Airway epithelial cell (primary cell): ENCODE measurements at places on chromosomes 6 and 20. TPM values are rescaled to one million over a fixed set of nuclear protein-coding genes. Genes with fewer than 3 reads are reported as not detected.

PCNA gene
- 166 and 198 TPM in 2 replicates for total RNA-seq

C20orf96 gene
- total RNA-seq = 0.19 and 1.4 TPM in 2 replicates

CPNE5 gene
- 0.05 and 0.07 TPM in 2 replicates for total RNA-seq

DDAH2 gene
- 28.1 and 43.2 TPM in 2 replicates for total RNA-seq

LBP gene
- total RNA-seq = not detected in 2 replicates

TTLL9 gene
- total RNA-seq = not detected in 2 replicates

SAYSD1 gene
- 8.3 and 9.7 TPM in 2 replicates for total RNA-seq

FILIP1 gene
- total RNA-seq = 0.07 TPM in 1 of 2 replicates, not detected in the other

BPI gene
- total RNA-seq = not detected in 2 replicates

CD109 gene
- total RNA-seq = 61.1 and 80.5 TPM in 2 replicates

PLEKHG1 gene
- total RNA-seq = 9.9 and 16.2 TPM in 2 replicates

ELOVL2 gene
- under 0.01 TPM in 1 of 2 replicates, not detected in the other for total RNA-seq

CPXM1 gene
- total RNA-seq = not detected in 2 replicates

CALHM4 gene
- 0.09 TPM in 1 of 2 replicates, not detected in the other for total RNA-seq

GNMT gene
- total RNA-seq = not detected in 2 replicates

SLC22A16 gene
- not detected in 2 replicates for total RNA-seq
